ENCODE measurements at places on chromosomes 11 and 22. TPM values are rescaled to one million over a fixed set of nuclear protein-coding genes. Genes with fewer than 3 reads are reported as not detected.

The PIH1D2 gene
- total RNA-seq, result 0.40 TPM

The DHCR7 gene
- 72.8 TPM for total RNA-seq

The GDPD4 gene
- not detected for total RNA-seq

The OR51B4 gene
- not detected for total RNA-seq

The MMP11 gene
- total RNA-seq, result 0.74 TPM

The YPEL4 gene
- not detected for total RNA-seq

The PICALM gene
- total RNA-seq, result 91.1 TPM

The TMEM126A gene
- 65.1 TPM for total RNA-seq

The VPREB3 gene
- total RNA-seq, result not detected

The CPT1A gene
- total RNA-seq, result 24.6 TPM
